ENCODE measurements at places on chromosomes 2 and 18.

GRCh38 chr2:123958011-123958410 is 67.1 kb upstream of the CNTNAP5 start:
- no peak for DNase-seq

DNA sequence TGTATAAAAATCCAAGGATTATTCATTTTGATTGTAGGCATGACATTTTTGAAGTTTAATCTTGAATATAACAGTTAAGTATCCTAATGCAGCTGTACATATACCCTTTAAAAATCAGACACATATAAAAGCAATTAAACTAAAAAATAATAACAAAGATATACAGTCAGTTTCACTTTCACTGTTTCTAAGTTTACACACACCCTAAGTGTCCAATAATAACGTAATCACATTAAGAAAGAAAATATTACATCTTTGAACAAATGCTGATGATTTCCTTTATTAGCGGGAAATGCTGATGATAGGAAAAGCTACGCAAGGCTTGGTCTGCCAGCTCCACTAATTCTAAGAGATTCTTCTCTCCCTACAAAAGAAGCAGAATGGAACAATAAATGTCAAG is 38.8 kb downstream of the RTTN start:
- DNase-seq: no peak

DNA sequence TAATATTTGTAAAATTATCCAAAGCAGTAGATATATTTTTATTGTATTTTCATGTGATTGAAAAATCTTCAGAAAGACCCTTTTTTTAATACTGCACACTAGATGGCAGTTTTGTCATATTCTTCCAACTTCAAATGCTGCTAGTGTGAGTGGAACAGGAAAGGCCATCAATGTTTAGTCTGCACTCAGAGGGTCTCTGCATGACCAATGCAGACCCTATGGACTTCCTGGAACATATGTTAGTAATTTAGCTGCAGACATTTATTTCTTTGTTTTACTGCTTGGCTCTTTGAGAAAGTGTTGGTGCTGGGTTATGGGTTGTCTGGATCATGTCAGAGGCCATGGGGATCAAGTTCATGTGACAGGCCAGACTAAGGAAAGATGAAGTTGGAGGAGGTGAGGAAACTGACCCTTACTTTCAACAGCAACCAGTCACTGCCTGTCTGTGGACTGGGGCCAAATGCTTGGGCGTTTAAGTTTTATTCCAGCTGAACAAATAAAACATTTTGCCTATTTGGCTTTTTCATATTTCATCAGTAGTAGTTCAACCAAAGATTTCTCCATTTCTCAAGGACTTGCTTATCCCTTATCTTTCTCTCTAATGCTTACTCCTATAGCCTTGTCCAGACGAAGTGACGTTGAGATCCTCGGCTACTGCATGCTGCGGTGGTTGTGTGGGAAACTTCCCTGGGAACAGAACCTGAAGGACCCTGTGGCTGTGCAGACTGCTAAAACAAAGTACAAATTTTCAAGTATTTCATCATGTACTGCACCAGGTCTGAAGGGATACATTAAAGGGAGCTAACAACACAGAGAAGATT is 84.8 kb downstream of the VRK2 start:
- no peak for DNase-seq

DNA sequence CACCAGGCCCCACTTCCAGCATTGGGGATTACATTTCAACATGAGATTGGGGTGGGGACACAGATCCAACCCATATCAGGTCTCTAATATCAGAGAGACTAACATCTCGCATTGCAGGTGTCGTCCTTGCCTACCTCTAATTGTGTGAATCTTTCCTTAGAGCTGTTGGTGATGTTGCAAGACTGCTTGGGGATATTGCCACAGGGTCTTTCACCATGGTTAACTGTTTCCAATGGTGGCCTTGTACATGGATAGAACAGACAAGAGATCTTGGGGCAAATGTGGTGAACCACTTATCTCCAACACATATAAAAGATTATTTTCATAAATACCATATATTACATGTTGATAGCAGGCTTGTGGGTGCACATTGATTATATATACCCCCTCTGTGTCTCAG is 270.3 kb upstream of the LINC00305 start:
- DNase-seq: no peak

GRCh38 chr2:117963446-117963845 is 50.4 kb downstream of the CCDC93 start:
- DNase-seq: no peak
